Suppressor macrophage treated with lipopolysaccharide for 1 hour (primary cell): ENCODE measurements at places on chromosomes 7 and 10.

DNA sequence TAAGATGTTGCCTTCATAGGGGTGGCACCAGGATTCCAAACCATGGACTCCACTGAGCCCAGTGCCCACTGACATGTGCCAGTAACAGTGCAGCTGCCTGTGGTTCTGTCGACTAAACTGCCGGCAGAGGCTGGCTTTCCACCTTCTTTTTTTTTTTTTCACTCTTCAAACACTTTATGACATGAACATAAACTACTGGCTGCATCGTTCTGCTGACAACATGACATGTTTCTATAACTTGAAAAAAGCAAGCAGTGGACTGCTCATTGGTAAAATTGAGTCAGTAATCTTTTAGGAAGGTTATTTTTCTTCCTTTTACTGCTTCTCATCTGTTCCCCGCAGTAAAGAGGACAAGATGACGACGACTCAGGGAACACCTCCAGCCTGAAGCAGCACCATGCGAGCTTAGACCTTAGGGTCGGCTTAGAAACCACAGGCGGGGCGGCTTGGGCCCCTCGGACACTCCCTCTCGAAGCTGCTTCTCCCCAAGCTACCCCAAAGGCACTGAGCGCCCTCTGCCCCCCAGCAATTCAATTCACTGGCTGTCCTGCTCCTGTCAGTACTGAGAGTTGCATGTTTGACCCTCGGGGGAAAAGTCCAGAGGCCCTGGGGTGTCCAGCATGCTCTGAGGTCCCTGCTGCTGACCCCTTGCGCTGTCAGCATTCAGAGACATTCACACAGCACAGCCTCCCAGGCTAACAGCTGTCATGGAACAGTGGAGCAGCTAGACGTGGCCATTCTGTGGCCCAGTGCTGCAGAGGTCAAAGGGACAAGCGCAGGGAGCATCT, 112.5 kb downstream of the EGFR start:
- DNase-seq = no peak

GRCh38 chr10:132419538-132420468, 22.8 kb downstream of the PWWP2B start:
- DNase-seq = no peak

- no peak for DNase-seq
These were observed 807.9 kb upstream of the MBL2 start for GRCh38 chr10:53580465-53580864.

DNA sequence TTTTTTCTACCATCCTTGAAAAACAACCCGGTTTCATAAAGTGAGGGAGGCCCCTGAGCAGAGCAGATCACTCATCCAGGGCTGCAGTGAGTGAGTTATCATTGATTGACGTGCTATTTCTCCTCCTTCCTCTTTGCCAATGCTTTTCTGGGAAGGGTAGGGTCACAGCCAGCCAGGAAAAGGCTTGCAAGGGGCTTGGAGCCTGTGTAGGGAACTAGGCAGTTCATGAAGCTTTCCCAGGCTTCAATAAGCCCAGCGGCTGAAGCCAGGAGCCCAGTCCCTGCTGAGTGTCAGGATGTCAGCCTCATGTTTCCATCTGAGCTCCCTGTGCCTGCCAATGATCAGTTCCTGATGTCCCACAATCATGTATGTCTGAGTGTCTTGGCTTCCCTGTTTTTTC, 584.7 kb downstream of the GALNT17 start:
- DNase-seq = no peak

- DNase-seq = no peak
These were observed 506 bp downstream of the CTTNBP2 start for GRCh38 chr7:117872561-117873309.

DNA sequence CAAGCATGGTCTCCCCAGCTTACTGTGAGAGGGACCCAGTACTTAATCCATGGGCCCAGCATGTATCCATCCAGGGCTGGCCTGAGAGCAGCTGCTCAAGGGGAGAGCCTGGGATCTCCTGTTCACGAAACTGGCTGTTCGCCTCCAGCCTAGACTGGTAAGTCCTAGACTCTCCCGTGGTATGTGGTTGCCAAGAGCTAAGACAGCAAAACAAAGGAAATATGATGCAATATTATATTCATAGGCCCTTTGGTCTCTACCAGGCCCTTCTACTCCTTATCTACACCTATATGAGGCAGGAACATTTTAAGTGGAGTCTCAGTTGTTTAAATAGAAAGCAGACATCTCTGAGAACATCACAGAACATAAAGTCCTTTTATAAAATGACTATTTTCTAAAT, 28.9 kb upstream of the STK17A start:
- DNase-seq = peak; percentile 16

DNA sequence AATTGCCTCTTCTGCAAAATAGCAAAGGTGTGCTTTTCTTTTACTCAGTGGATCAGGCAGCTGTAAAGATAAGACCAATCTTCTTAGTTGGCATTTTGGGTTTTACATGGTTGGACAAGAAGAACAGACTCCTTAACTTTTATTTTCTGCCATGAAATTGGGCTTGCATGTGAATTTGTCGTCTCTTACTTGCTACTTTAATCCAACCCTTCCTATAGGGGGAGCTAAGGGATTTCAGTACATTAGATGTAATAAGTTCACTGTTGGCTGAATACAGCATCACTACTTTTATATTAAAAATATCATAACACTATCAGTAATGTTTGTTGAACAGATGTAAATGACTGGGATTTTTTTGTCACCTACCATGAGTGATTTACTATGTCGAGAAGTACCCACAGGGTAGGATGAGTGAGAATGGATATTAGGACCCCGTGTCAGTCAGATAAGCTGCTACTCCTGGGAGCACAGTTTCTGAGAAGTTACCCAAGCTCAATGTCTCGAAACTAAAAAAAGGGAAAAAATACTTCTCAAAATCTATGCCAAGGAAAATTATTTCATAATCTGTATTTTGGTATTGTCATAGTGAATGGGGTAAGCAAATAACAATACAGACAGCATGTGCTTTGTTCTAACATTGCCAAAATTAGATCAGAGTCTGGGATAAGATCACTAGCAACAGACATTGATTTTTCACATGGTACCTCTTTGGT, 127.4 kb upstream of the AGR3 start:
- peak; percentile 80 for DNase-seq

DNA sequence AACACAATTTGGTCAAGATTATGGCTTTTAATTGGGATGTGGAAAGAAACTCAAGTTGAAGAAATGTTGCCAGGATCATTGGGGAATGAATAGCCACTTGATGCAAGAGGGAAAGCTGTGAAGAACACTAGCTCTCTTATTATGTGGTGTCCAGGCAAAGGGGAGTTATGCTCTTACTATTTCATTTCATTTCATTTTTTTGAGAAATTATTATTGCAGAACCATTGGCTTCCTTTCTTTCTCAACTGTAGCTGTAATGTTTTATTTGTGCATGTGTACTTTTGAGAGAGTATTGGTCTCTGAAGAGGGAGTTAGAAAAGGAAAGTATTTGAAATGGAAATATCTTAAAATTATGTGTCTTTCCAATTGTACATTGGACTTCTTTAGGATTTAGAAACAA, 312.6 kb upstream of the BMPER start:
- DNase-seq = no peak

DNA sequence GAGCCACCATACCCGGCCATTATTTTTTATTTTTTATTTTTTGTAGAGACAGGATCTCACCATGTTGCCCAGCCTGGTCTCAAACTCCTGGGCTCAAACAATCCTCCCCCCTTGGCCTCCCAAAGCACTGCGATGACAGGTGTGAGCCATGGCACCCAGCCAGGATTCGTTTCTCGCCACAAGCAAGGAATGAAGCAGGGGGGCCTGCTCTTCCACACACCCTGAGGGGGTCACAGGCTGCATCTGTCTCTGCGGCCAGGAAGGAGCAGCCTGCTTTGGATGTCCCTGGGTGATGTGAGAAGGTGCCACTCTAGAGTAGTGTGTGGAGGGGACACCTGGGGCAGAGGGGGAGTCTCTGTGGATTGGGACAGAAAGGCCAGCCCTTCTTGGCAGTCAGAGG, 61.3 kb upstream of the TNRC18 start:
- no peak for DNase-seq

- DNase-seq = no peak
These were observed 263.5 kb upstream of the PODXL start for GRCh38 chr7:131819891-131820290.

GRCh38 chr10:59465088-59465487, 102.7 kb upstream of the FAM13C start:
- DNase-seq = no peak

- DNase-seq = no peak
These were observed 4.1 kb downstream of the ABLIM1 start for GRCh38 chr10:114653926-114654325.

DNA sequence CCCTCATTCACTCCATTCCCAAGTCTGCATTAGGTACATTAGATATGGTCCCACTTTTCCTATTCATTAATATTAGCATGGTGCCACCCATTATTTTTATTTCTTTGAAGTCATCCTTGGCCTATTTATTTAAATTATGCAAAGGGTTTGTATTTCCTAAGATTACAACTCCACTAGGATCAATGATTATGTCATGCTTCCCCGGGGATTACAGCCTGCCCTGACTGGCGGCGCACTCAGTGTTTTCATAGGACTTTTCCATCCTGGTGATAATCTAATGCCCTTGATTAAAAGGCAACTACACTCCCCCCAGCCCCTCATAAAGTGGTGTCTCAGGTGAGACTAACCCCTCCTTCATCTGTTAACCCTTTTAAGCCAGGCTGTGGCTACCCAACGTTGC, 187.2 kb downstream of the POU6F2 start:
- DNase-seq = no peak

DNA sequence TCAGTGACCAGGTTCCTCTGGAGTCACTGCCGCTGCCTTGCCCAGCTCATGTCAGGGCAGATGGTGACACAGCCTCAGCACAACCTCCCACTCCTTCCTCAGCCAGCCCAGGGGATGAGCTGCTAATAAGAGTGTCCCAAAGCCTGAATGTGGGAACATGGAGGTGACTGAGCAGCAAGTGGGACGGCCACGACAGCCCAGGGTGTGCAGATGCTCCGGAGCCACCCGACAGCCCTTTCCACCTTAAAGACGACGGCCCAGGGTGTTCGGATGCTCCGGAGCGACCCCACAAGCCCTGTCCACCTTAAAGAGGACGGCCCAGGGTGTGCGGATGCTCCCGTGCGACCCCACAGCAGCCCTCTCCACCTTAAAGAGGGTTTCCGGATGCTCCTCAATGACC, 89.2 kb downstream of the DIP2C start:
- peak; percentile 50 for DNase-seq

- DNase-seq = peak; percentile 14
These were observed 53.9 kb upstream of the CREB5 start for GRCh38 chr7:28358423-28358868.

GRCh38 chr7:995571-995970, 12.6 kb downstream of the CYP2W1 start:
- no peak for DNase-seq

GRCh38 chr10:57818522-57818921, 449.2 kb downstream of the IPMK start:
- DNase-seq = no peak

GRCh38 chr10:72351479-72351878, 3.2 kb downstream of the DNAJB12 start:
- no peak for DNase-seq

DNA sequence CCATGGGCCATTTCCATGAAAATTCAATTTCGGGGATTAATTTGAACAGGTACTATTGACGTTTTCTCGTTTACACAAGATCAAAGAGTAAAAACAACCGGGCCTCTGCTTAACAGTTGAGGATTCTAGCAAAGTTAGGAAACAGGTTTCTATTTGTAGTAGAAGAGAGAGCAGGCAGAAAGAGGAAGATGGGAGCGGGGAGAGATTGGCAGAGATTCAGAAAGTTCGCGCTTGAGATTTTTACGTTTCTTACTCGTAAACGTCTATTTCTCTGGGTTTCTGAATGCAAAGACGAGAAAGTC, 571 bp upstream of the VWC2 start:
- DNase-seq = no peak

DNA sequence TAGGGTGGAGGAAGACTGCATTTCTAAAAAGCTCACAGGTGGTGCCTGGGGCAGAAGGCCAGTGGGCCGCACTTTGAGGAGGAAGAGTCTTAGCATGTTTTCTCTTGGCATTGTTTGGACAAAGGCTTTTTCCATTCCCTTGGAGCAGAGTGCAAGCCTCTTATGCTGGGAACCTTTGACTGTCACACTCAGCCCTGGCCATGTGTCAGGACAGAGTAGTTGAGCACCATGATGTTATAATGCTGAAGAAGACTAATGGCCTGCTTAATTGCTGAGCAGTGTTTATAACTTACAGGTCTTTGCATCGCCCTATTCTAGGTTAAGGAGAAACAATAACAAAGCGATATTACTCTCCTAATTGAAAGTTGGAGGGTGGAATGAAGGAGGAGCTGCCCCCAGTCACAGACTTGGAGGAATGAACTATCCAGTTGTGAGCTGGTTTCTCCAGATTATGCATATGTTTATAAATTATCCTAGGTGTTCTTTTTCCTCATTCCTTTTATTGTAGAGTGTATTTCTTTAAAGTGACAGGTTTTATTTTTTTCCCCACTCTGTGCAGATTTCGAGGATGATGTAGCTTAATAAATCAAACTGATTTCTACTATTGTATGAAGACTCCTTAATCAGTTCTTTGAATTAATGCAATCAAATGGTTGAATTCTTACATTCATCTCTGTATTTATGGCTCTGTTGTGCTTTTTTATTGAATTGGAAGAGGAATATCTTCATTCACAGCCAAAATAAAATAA, 767.0 kb downstream of the LRMDA start:
- no peak for DNase-seq

DNA sequence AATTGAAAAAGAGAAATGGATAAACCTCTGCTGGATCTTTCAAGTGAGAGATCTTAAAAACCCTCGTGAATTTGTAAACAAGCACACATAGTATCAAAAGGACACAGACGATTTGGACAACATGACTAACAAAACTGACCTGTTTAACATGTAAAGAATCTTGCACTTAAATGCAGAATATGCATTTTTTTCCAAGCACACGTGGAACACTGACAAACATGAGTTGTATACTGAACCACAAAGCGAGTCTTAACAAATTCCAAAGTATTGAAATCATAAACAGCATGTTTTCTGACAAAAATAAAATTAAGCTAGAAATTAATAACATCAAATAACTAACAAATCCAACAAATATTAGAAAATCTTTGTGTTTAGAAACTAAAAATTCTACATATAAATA, 65.0 kb upstream of the ZNF746 start:
- no peak for DNase-seq

DNA sequence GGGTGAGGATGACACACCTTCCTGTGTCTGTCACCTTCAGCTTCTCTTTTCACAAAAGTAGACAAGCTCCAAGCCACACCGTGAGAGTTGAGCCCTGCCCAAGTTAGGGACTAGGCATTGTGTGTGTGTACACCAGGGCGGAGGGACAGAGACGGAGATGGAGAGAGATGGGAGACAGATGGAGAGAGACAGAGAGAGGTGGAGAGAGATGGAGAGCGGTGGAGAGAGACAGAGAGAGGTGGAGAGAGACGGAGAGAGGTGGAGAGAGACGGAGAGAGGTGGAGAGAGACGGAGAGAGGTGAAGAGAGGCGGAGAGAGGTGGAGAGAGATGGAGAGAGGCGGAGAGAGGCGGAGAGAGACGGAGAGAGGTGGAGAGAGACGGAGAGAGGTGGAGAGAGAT, 207.0 kb downstream of the DNAJB6 start:
- no peak for DNase-seq
